SHP77 treated with DMSO at 0.1 percent for 48 hours (cell line): ENCODE measurements at places on chromosomes 3 and 15.

- no peak for DNase-seq
Observed at GRCh38 chr15:48425051-48425450, 93.8 kb downstream of the DUT start.

DNA sequence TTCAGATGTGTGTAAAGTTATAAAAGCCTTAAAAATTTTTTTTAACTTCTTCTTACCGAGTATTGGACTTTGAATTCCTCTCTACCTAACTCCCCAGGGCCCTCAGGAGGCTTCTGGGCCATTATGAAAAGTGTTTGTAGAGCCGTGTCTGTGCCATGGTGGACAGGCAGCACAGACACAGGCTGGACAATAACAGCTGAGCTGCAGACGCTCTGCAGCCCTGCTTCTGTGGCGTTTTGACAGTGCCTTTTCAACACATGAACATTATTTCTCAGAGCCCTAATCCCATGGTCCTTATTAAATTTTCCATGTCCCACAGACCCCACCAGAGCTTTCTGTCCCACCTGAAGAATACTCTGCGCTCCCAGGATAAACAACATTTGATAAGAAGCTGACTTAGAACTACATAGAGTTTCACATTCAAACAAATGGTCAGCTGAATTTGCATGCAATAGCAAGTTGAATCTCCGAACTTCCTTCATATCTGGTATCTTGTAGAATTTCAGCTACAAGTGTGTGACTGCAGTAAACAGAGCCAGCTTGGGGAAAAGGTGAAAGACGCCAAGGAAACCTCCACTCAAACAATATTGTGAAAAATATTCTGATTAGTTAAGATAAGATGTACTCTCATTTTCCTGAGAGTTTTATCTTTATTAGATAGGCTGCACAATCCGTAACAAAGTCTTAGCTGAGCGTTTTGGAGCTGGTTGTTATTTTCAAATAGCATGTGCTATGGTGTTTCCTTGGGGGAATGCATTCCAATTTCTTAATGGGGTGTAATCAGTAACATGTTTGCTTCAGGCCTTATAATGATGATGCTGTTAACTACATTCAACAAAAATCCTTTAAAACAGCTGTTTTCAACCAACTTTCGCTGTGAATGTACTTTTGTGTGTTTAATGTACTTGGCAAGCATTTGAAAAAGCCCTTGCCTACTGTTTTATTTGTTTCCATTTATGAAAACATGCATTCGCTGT is 378.2 kb downstream of the MECOM start:
- DNase-seq: no peak

DNA sequence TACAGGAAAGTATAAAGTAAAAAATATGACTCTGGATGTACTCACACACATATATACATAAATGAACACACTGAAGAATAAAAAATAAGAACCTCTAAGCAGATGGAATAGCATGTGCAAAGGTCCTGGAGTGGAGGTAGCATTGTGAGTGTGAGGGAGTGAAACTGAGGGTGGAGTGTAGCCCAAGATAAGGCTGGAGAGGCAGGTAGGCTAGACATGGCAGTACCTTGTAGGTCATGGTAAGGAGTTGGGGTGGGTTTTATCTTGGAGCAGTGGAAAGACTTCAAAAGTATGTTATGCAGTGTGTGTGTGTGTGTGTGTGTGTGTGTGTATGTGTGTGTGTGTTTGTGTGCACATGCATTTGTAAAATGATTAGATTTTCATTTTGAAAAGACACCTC is 49.5 kb downstream of the TLNRD1 start:
- no peak for DNase-seq

- DNase-seq: peak; percentile 65
Observed at GRCh38 chr3:111717601-111718000, 122.5 kb upstream of the ZBED2 start.

- no peak for DNase-seq
Observed at GRCh38 chr15:92163641-92164040, 230.0 kb upstream of the ST8SIA2 start.
